ENCODE measurements at places on chromosomes 16 and 17.
A peak's percentile ranks its signal among the peaks of the same experiment; 100 is the strongest.

GRCh38 chr16:51150165-51150887, 744 bp downstream of the SALL1 start:
- peak overlapping the region; percentile 15 for H3K4me3 ChIP-seq
- no peaks in the 10 kb centered on the region for H3K36me3 ChIP-seq
- DNase-seq, result no peak
- peaks cover 13% of the 10 kb centered on the region for H3K4me1 ChIP-seq

DNA sequence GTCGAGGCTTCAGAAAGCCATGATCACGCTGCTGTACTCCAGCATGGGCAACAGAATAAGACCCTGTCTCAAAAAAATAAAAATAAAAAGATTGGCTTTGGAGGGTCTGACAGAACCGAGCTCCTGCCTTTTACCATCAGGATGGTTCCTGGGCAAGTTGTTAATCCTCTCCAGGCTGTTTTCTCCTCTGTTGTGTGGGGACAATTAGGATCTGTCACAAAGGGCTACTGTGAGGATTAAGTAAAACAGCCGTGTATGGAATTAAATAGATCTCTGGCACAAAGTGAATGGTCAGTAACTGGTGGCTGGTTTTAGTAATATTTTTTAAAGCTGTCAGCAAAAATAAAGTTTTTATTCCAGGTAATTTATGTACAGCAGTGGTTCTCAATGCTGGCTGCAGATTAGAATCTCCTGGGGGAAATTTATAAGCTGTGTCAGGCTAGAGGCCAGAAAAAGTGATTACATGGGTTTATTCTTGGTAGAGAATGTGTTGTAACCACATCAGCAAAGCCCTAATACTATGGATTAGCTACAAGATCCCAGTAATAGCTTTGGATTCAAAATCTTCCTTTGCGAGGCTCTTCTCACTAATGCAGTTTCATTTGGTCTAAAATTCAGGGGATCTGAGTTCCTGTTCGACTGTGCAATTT, 47.2 kb downstream of the GPRC5B start:
- H3K27me3 ChIP-seq, result no peaks in the 10 kb centered on the region
- H3K4me3 ChIP-seq, result no peak overlapping the region
- no peaks in the 10 kb centered on the region for H3K4me1 ChIP-seq
- DNase-seq, result no peak
- no peak overlapping the region for H3K27ac ChIP-seq

GRCh38 chr17:61897548-61898180, 30.1 kb downstream of the INTS2 start:
- DNase-seq, result no peak
- no peaks in the 10 kb centered on the region for H3K36me3 ChIP-seq
- H3K27me3 ChIP-seq, result no peaks in the 10 kb centered on the region
- no peaks in the 10 kb centered on the region for H3K4me1 ChIP-seq

DNA sequence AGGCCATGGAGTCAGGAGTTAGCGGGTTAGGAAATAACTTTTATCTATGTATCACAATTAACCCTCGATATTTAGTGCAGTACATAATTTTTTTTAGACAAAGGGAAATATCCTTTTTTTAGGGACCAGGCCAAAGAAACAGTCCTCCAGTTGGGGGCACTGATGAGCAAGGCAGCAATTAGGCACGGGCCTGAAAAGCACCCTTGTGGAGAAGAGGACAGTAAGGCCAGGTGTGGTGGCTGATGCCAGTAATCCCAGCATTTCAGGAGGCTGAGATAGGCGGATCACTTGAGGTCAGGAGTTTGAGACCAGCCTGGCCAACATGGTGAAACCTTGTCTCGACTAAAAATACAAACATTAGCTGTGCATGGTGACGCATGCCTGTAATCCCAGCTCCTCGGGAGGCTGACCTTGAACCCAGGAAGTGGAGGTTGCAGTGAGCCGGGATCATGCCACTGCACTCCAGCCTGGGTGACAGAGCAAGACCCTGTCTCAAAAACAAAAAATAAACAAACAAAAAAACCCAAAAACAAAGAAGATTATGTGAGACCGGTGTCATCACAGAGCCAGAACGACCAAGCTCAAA, 158.3 kb upstream of the NOL11 start:
- H3K27me3 ChIP-seq, result no peaks in the 10 kb centered on the region
- no peaks in the 10 kb centered on the region for H3K36me3 ChIP-seq
- H3K27ac ChIP-seq, result no peak overlapping the region
- no peak overlapping the region for H3K4me3 ChIP-seq
- H3K4me1 ChIP-seq, result no peaks in the 10 kb centered on the region
- no peak for DNase-seq

- H3K4me3 ChIP-seq, result no peak overlapping the region
- H3K27ac ChIP-seq, result no peak overlapping the region
- no peaks in the 10 kb centered on the region for H3K36me3 ChIP-seq
- no peaks in the 10 kb centered on the region for H3K4me1 ChIP-seq
- DNase-seq, result no peak
Measured at GRCh38 chr16:89919535-89920406, 1.1 kb downstream of the MC1R start.

- DNase-seq, result no peak
- no peak overlapping the region for H3K27ac ChIP-seq
Measured at GRCh38 chr16:68833251-68833650, 10.1 kb upstream of the TANGO6 start.

GRCh38 chr17:38454532-38454931, 26.3 kb downstream of the ARHGAP23 start:
- DNase-seq, result no peak
- H3K27me3 ChIP-seq, result no peaks in the 10 kb centered on the region
- no peak overlapping the region for H3K27ac ChIP-seq
- no peaks in the 10 kb centered on the region for H3K4me1 ChIP-seq
- no peaks in the 10 kb centered on the region for H3K36me3 ChIP-seq

DNA sequence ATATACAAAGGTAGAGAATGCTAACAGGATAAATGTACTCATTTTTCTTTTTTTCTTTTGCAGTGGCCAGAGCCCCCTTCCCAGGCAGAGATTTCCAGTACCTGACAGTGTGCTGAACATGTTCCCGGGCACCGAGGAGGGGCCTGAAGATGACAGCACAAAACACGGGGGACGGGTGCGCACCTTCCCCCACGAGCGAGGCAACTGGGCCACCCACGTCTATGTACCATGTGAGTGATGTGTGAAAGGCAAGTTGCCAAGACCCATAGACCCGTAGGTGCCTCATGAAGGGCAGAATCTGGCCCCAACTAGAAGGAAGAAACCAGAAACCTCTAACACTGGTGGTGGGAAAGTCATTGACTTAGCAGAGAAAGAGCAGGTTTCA, 1.2 kb downstream of the USB1 start:
- no peak overlapping the region for H3K27ac ChIP-seq
- H3K36me3 ChIP-seq, result peaks cover 2% of the 10 kb centered on the region
- H3K27me3 ChIP-seq, result no peaks in the 10 kb centered on the region
- H3K4me3 ChIP-seq, result no peak overlapping the region
- no peak for DNase-seq
- H3K4me1 ChIP-seq, result peaks cover 15% of the 10 kb centered on the region

DNA sequence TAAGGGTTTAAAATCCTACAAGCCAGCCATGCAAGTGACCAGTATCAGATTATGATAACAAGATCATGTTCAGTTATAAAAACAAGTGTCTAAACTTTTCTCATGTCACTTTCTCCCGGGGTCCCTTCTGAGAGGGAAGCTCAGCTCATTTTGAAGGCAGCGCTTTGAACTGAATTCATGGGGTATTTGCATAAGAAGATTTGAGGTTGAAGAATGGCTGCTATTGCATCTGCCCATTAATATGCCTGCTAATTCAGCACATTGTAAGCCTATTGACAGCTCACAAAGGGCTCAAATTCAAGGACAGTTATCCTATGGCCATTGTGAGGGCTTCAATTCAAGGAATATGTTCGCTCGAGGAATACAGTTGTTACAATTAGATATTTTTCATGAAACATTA, 290.2 kb upstream of the IRX3 start:
- H3K4me3 ChIP-seq, result no peak overlapping the region
- no peaks in the 10 kb centered on the region for H3K4me1 ChIP-seq
- H3K36me3 ChIP-seq, result no peaks in the 10 kb centered on the region
- DNase-seq, result no peak
- H3K27me3 ChIP-seq, result no peaks in the 10 kb centered on the region

DNA sequence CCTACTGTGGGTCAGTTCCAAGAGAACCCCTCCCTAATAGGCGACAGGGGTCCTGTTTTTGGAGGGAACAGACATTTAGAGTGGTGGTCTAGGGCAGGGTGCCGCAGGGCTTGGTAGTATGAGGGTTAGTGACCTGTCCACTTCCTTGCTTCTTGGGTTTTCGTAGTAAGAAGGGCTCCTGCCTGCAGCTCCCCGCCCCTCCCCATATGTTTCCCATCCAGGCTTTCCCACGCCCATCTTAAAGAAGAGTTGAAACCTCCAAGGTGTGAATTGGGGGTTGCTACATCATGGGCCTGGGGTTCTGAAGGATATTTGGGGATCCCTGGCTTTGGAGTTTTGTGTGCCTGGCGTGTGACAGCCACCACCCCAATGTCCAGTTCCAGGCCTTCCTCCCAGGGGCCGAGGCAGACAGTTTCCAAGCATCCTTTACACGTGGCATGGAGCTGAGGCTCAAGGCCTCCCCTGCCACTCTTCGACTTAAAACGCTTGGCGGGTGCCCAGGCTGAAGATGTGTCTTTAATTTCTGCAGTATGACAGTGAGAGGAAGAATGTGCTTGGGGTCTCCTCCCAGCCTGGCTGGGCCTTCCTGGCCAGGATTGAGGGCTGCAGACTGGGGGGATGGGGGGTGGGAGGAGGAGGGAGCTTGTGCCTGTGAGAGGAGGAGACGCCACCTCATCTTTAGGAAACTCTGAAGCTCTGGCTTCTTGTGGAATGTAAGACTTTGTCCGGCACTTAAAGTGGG, 2.3 kb upstream of the COL1A1 start:
- no peak for DNase-seq
- no peaks in the 10 kb centered on the region for H3K4me1 ChIP-seq
- H3K4me3 ChIP-seq, result no peak overlapping the region
- H3K27me3 ChIP-seq, result no peaks in the 10 kb centered on the region
- no peaks in the 10 kb centered on the region for H3K36me3 ChIP-seq
- H3K27ac ChIP-seq, result no peak overlapping the region

DNA sequence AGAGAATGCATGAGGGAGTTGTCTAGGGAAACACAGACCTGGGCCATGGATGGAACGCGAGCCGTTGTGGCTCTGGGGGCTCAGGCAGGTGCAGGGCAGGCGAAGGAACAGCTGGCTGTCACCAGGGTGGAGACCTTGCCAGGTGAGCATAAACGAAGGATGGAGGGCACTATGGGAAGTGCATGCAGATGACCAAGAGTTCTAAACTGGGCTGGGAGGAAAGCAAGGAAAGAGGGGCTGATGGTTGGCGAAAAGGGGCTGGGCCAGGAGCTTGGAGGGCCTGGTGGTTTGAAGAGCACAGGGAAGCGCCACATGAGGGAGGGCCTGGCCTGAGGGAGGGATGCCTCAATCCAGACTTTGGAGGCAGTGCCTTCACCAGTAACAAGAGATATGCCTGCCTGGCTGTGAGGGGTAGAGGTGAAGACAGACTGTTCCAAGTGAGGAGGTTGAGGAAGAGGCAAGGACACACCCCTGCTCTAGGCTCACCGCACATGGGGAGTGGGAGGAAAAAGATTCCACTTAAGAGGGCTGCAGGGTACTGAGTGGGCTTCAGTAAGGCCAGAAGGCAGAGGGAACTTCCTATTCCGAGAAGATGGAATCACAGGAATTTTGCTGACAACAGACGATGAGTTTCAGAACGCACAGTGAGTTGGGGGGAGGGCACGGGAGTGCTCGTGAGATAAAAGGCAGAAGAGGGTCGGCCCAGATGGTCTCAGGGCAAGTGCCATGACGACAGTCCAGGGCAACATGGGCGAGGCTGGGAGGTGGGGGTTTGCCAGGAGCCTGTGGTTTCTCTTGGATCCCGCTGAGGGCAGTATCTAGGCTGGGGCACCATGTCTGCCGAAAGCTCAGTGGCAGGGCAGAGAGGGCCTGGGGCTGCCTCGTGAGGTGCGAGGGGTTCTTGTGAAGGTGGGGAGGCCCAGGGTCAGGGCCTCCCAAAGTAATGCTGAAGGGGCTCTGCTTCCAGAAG, 20.6 kb downstream of the B9D1 start:
- no peaks in the 10 kb centered on the region for H3K27me3 ChIP-seq
- no peak overlapping the region for H3K27ac ChIP-seq
- H3K4me1 ChIP-seq, result no peaks in the 10 kb centered on the region
- no peak overlapping the region for H3K4me3 ChIP-seq
- DNase-seq, result no peak
- H3K36me3 ChIP-seq, result no peaks in the 10 kb centered on the region

- H3K4me1 ChIP-seq, result peaks cover 3% of the 10 kb centered on the region
- H3K27me3 ChIP-seq, result no peaks in the 10 kb centered on the region
- no peak overlapping the region for H3K4me3 ChIP-seq
Measured at GRCh38 chr17:39536468-39536867, 71.3 kb downstream of the NEUROD2 start.

DNA sequence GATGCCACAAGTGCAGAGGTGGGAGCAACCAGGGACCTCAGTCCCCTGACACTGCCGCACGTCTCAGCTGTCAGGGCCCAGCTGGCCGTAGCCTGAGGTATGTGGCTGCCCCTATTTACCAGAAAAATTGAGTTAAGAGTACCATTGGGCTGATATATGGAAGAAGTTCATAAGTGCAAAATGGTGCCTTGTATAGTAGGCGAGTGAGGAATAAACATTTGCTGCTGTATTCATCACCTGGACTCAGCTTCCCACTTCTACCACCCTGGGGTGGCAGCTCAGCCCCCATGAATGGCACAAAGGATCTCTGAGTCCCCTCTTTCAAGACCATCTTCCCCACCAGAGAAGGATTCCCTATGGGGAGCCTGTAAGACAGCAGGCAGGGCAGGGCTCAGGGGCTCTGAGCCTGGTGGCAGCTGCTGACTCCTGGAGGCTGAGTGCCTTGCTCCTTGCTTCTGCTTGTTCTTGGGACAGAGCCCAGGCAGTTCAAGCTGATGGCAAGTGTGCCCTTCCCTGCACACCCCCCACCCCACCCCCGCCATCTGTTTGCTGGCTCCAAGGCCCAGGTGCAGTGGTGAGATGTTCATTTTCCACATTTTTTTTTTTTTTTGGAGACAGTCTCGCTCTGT, 29.0 kb downstream of the TRPV2 start:
- H3K36me3 ChIP-seq, result peaks cover 28% of the 10 kb centered on the region
- H3K27me3 ChIP-seq, result no peaks in the 10 kb centered on the region
- H3K27ac ChIP-seq, result peak overlapping the region; percentile 63
- no peak overlapping the region for H3K4me3 ChIP-seq

DNA sequence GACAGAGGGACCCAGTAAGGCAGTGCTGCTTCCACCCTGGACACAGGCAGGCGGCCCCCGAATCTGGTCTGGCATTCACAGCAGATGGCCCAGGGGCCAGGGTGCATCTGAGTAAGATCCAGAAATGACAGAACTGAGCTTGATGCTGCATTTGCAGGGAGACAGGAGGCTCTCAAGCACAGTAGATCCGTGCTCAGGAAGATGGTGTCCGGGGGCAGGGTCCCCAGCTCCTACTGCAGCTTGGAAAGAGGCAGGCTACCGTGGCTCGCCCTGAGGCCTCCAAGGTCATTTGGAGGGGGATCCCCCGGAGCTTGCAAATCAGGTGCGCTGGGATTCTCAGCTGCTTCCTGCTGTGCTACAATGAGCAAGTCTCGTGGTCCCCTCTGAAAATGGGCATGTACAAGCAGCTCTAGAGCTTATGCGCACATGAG, 2.2 kb downstream of the C16orf95 start:
- no peaks in the 10 kb centered on the region for H3K36me3 ChIP-seq
- H3K27ac ChIP-seq, result no peak overlapping the region
- DNase-seq, result no peak
- H3K4me1 ChIP-seq, result peaks cover 7% of the 10 kb centered on the region
- no peaks in the 10 kb centered on the region for H3K27me3 ChIP-seq

GRCh38 chr16:11986521-11987057, 10.1 kb downstream of the SNX29 start:
- H3K27ac ChIP-seq, result no peak overlapping the region
- H3K4me1 ChIP-seq, result no peaks in the 10 kb centered on the region
- no peaks in the 10 kb centered on the region for H3K36me3 ChIP-seq

- no peak overlapping the region for H3K4me3 ChIP-seq
- no peak overlapping the region for H3K27ac ChIP-seq
- peaks cover 25% of the 10 kb centered on the region for H3K36me3 ChIP-seq
- H3K4me1 ChIP-seq, result peaks cover 4% of the 10 kb centered on the region
Measured at GRCh38 chr17:50487213-50488096, 8.8 kb downstream of the RSAD1 start.
